Right renal cortex interstitium (tissue), 3 donors: ENCODE measurements at places on chromosomes 5 and 9. TPM values are rescaled to one million over a fixed set of nuclear protein-coding genes. Genes with fewer than 3 reads are reported as not detected.

- DNase-seq: no peak
Observed at GRCh38 chr9:16654596-16655126, 215.8 kb downstream of the BNC2 start.

The SPATA31C1 gene
- polyA plus RNA-seq: 0.76 TPM

DNA sequence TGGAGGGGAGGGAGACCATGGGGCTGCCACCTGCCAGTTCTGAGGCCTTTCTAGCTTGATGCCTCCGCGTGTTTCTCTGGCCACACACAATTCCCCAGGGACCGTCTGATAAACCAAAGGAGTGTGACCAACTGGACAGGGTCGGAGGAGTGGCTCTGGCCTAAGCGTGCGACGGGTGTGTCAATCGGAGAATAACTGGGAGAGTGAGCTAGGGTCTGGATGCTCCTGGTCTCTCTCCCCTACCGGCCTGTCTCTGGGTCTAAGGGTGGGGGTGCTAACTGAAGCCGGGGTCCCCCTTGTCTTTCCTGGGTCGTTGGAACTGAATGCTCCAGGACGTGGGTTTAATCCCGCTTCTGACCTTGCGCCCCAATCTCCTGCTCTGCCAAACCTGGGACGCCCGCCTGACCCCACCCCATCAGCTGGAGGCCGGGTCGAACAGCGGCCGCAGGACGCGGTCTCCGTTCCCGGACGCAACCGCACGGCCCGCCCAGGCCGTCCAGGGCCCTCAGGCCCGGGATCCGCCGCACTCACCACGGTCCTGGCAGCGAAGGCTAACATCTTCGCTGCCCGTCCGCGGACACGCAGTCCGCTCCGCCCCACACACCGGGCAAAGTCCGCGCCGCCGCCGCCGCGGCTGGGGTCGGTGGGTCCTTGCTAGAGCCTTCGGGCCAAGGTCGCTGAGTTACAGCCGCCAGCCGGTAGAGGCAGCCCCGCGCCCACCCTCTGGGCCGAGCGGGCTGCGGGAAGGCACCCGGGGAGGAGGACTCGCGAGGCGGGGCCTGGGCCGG, 447 bp downstream of the CRAT start:
- DNase-seq: no peak

DNA sequence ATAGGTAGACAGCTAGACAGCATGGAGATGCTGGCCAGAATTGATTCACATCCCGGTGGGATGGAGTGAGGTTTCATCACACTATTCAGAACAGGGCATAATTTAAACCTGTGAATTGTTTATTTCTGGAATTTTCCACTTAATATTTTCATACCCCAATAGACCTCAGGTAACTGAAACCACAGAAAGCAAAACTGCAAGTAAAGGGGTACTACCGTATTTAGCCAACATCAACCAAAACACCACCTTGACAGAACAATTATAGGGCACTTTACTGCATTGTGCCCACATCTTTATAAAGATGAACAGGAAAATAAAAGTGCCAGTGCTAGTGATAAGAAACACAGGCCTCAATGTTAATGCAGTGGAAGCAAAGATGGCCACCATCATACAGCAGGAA, 7.5 kb downstream of the SERINC5 start:
- no peak for DNase-seq

DNA sequence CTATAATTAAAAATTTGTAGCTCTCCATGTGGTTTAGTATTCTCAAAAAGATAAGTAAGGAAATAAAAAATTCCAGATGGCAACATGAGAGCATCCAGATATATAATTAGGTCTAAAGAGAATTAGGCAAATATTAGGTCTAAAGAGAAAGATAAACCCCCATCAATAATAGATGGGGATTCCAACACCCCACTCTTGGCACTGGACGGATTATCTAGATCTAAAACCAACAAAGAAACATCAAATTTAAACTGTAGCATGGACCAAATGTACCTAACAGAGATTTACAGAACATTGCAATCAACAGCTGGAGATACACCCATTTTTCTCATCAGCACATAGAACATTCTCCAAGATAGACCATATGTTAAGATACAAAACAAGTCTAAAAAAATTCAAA, 31.6 kb downstream of the RGMB start:
- DNase-seq: no peak

GRCh38 chr5:80915716-80916115, 44.4 kb upstream of the RASGRF2 start:
- DNase-seq: no peak

The LCN9 gene
- polyA plus RNA-seq: not detected

GRCh38 chr9:16309469-16310271, 560.8 kb downstream of the BNC2 start:
- DNase-seq: peak; percentile 52

GRCh38 chr9:2174306-2174705, 159.2 kb downstream of the SMARCA2 start:
- no peak for DNase-seq

DNA sequence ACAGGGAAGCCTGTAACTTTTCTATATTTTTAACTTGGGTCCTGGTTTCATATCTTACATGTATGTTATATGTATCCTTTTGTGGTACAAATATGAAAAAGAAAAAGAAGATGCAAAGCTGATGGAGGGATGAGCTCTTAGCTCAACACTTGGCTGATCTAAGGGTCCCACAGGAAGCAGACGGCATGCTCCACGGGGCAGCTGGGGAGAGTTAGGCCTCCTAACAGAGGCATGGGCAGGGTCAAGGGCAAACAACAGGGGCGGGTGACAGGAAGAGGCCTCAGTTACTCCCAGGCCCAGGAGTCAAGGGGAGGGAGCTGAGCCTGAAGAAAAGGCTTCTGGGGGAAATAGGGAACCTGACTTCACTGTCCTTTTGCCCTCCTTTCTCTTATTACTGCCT, 287.2 kb downstream of the ZSWIM6 start:
- no peak for DNase-seq

The PRDM9 gene
- polyA plus RNA-seq: not detected

DNA sequence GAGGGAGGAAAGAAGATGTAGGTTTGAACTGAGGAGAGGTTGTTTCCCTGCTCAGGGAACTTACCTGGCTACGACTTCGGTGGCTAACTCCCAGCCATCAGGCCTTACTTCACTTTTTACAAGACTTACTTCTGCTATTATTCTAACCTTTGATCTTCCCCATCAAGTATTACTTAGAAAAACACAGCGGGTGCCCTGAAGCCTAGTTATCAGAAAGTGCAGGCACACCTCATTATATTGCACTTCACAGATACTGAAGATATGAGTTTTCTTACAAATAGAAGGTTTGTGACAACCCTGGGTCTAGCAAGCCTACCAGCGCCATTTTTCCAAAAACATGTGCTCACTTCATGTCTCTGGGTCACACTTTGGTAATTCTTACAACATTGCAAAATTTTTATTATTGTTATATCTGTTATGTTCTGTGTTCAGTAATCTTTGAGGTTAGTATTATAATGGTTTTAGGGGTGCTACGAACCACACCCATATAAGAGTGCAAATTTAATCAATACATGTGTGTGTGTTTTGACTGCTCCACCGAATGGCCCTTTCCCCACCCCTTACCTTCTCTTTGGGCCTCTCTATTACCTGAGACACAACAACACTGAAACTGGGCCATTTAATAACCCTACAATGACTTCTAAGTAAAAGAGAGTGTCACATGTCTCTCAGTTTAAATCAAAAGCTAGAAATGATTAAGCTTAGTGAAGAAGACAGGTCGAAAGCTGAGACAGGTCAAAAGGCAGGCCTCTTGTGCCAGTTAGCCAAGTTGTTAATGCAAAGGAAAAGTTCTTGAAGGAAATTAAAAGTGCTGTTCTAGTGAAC, 2102.7 kb upstream of the WWC1 start:
- DNase-seq: no peak

DNA sequence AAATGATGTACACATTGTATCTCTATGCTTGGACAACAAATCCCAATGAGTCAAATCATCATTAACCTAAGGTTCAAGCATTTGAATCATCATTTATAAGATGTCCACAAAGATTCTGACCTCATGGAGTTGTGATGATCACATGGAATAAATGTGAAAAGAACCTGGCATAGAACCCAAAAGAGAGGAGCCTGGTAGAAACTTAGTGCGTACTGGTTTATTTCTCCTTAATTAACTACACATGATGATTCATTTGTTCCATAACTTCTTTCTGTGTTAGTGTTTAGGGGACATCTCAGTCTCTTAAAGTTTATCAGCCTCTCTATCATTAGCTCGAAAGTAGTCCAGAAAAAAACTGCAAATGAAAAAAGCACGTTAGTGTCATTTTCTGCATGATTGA, 411.6 kb downstream of the BRINP1 start:
- no peak for DNase-seq

DNA sequence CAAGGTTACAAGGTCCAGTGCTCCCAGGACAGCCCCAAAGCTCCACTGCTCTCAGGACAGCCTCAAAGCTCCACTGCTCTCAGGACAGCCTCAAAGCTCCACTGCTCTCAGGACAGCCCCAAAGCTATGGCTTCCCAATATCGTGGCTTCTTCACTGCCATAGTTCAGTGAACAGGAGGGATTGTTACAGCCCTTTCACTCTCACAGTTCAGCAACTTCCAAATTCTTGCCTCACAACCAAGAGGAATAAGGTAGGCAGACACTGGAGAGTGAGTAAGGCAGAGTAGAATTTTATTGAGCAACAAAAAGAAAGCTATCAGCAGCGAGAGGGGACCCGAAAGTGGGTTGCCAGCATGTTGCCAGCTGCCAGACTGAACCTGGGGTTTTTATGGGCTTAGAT, 277.6 kb downstream of the CDH10 start:
- DNase-seq: no peak

DNA sequence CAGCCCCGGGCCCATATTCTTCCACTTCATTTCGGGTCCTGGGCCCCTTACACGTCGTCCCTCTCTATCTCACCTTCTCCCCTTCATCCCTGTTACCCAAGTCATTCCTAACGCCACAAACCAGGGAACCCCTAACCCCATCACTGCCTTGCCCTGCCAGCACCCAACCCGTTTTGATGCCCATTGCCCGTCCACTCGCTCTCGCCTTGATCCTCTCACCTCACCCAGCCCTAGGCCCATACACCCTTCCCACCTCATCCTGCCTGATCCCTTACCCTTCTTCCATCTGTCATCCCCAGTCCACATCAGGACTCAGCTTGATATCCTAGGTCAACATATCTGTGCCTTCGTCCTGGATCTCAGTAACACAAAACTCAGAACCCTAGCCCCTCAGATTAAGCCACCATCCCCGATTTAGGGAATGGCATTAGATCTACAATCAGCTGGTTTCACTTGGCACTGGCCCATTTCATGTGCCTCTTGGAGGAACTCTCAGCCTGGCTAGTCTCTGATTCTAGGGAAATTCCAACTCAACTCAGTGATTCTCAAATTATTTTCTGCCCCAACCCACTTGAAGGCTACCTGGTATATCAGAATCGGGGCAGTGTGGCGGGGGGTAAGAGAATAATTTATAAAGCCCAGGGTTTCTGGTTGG, 489 bp downstream of the CHMP5 start:
- DNase-seq: no peak

GRCh38 chr9:70801181-70801829, 320.1 kb downstream of the TRPM3 start:
- peak; percentile 39 for DNase-seq

DNA sequence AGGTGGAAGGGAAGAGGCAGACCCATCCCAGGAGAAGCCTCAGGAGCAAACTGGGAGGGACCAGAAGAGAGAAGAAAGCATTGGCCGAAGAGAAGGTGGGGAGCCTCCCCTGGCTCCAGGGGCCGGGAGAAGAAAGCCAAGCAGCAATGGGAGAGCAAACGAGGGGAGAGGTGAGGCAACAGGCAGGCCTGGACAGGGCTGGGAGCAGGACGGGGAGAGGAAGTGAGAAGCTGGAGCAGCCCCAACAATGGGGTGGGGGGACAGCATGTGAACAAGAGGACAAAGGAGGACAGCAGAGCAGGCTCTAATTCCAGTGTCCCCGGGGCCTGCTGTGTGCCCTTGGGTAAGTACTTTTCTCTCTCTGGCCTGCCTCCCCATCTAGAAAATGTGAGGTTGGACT, 115.3 kb downstream of the PSD2 start:
- no peak for DNase-seq

The PTPA gene
- polyA plus RNA-seq: 119 TPM

The ENTPD8 gene
- 0.25 TPM for polyA plus RNA-seq

The PCDHB2 gene
- polyA plus RNA-seq: 3.8 TPM

DNA sequence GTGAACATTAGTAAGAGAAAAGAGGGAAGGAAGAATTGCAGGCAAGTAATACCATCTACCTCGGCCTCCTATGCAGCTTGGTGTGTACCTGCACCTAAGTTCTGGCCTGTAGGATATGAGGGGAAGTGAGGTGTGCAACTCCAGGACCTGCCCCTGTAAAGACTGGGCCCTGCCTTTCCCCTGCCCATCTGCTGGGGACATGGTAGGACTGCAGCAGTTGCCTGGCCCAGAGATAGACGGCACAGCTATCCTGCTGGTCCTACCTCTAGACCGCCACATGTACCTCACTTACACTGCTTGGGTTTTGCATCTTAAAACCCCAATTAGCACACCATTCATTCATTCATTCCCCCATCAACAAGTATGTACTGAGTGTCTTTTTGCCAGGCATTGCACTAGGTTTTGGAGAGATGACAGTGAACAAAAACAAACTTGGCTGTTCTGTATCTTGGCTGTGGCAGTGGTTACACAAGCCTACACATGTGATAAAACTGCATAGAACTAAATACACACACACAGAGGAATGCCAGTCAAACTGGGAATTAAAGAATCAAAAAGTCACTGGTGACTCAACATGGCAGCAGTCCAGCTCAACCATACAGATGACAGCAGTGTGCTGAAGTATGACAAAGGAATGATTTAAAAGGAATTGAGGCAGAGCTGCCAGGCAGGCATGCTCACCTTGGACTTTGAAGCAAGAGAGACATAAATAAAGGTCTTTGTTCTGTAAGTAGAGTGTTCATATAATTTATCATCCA, 23.3 kb upstream of the MGAT1 start:
- no peak for DNase-seq

- DNase-seq: no peak
Observed at GRCh38 chr5:32369542-32370155, 56.9 kb upstream of the MTMR12 start.

DNA sequence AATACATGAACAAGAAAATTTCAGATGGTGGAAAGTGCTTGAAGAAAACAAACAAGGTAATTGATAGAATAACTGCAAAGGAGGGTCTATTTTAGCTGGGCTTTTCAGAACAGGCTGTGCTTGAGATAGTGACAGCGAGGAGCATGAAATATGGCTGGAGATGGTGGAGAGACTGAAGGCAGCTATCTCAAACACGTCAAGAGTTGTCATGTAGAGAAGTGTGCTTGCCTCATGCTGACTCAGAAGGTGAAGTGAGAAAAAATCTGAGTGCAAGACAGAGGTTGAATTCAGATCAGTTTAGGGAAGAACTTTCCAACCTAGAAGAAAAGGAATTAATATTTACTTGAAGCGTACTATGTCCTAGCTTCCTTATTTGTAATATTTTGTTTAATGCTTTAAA, 115.5 kb upstream of the RANBP3L start:
- DNase-seq: no peak

DNA sequence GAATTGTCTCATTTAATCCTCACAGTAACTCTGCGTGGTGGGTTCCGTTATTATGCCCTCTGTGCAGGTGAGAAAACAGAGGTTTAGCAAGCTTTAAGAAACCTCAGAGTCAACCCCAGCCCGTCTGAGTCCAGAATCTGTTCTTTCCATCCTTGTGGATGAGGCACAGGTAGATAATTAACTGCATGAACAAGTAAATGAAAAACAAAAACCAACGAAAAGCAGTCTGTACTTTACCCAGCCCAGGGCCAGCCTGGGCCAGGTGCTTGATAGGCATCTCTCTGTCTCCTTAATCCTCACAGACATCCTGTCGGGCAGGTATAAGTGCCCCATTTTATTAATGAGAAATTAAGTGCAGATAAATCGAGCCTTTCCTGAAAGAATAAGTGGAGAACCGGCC, 25.3 kb upstream of the CXCL14 start:
- no peak for DNase-seq

The SMIM33 gene
- not detected for polyA plus RNA-seq
